ENCODE measurements at places on chromosomes 12 and 14. TPM values are rescaled to one million over a fixed set of nuclear protein-coding genes. Genes with fewer than 3 reads are reported as not detected.

MUCL1 gene
- not detected for total RNA-seq

MAP3K9 gene
- 47.2 TPM for total RNA-seq

KCNA5 gene
- total RNA-seq, result not detected

FOXG1 gene
- total RNA-seq, result not detected

SLCO1B3 gene
- not detected for total RNA-seq

All from mammary epithelial cell (primary cell).